ENCODE measurements at places on chromosomes 3 and 15.

DNA sequence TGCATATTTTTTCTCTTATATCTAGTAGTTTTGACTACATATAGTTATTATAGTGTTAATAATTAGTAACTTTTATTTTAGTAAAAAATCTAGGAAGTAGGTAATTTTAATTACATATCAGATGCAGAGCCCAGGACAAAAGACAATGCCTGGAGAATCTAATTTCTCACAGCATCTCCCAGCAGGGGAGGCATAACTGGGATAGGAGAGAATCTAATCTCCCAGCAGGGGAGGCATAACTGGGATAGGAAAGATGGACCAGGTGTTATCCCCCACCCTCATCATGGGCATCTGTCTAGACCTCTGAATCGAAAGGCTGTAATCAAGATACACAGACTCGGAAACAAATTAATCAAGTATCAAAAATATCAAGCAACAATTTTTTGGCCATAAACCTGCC is 58.2 kb downstream of the OSTN start:
- no peak for DNase-seq

DNA sequence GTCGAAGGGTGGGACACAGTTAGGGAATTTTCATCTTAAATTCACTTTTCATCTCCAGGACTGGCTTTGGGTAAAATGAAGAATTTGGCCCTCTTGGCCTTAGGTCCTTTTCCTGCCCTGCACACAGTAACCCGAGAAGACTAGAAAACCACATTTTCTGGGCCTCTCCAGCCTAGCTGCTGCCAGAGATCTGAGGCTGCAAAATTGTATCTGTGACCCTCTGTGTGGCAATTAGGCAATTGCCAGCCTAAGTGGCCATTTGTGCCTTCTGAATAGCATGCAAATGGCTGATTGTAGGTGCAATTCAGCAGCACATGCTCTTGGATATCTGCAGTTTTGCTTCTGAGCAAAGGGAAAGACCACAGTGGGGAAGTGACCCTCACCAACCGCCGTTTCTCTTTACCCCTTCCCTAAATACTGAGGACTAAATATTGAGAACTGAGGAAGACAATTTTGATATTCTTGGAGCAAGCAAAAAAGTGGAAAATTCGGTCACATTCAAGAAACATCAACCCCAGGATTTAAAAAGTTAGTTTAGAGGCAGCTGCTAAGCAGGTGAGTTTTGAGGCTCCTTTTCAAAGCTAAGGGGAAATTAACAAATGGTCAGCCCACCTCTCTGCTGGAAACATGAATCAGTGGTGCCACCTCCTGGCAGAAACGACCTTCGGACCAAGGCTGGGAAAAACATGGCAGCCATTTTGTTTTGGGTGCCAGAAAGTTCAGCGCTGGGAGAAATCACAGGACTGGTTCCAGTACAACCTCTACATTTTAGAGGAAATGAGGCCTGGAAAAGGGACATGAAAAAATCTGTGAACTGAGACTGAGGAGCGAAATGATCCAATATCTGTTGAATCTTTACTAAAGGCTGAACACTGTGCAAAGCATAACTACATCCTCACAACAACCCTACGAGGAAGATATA is 56.6 kb upstream of the PRTG start:
- DNase-seq: peak; percentile 39

GRCh38 chr15:97995881-97996603 is 35.5 kb downstream of the ARRDC4 start:
- no peak for DNase-seq

DNA sequence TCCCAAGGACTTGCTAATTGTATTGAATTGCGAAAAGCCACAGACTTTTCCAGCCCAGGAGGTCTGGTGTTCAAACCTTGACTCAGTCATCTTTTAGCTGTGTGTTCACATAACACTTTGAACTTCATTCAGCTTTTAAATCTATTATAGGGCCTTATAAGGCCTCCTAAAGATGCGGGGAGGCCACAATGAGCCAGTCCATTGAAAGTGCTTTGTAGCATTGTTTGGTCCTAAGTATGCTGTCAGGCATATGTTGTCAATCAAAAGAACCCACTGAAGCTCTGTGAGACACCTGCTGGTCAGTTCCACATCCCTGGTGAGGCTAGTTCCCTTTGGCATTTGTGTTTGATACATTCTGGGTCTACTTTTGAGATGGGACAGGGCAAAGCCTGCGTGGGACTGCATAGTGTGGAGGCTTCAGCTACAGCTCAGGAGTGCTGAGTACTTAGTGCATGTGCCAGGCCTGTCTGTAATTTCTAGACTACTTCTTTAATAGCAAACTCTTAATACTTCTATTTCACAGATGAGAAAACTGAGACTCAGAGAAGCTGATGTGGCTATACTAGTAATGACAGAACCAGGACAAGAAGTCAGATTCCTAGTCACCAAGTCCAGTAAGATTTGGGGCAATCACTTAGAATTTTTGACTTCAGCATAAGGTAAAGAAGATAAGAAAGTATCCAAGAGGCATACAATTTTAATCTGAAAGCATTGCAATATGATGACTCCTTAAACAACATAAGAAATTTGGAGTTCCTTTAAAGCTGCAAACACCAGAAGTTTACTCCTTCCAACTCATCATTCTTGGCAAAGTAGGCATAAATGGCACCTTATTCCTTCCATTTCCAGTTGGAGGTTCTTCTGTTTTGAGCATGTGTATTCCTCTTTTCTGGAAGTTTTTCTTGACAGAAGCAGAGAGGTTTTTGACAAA is 213.0 kb downstream of the PDCD6IP start:
- DNase-seq: no peak

DNA sequence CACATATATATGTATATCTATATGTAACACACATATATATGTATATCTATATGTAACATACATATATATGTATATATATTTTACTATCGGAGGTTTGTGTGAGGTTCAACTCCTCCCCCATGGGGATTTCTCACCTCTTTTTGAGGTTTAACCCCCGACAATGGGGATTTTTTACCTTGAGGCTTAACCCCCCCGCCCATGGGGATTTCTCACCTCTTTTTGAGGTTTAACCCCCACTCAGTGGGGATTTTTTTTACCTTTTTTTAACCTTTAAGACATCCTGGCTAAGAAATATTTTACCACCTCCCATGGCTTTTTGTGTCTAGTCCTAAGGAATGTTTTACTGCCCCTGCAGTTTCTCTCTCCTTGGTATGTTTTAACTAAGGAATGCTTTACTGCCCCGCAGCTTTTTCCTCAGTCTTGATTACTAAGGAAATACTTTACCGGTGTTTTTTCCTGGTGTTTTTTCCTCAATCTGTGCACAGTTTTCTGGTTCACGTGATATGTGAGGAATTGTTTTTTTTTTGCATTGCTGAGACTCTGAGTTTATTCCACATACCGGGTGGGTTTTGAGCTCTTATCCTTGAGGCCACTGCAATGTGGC is 185.2 kb downstream of the KLF13 start:
- DNase-seq: no peak

- DNase-seq: no peak
Measured at GRCh38 chr15:52163321-52164190, 27.6 kb downstream of the GNB5 start.

DNA sequence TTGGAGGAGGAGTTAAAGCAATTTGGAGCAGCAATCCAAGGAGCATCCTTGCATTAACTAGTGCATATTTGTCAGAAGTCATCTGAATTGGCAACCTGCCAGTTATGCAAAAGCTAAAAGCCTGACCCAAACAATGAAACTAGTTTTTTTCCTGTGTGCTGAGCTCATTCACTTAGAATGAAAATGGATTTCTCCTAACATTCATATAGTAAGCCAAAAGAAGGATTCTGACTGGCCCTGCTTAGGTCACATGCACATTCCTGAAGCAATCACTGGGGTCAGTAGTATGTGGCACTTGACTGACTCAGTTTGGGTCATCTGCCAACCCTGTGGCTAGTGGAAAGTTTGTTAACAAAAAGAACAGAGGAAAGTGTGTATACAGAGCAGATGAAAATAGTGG is 30.5 kb downstream of the OXSM start:
- DNase-seq: no peak

DNA sequence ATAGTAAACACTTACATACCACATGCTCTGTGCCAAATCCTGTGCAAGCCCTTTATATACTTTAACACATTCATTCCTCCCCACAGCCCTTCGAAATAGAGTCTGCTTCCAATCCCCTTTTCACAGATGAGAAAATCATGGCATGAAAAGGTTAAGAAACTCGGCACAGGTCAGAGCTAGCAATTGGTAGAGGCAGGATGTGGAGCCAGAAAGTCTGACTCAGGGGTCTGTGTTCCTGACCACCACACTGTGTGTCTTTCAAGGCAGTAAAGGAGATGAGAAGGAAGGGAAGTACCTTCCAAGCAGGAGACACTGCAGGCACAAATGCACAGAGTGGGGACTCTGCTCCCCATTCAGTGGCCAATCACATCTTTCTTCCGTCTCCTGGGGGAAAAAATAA is 61.1 kb downstream of the SCN11A start:
- no peak for DNase-seq

DNA sequence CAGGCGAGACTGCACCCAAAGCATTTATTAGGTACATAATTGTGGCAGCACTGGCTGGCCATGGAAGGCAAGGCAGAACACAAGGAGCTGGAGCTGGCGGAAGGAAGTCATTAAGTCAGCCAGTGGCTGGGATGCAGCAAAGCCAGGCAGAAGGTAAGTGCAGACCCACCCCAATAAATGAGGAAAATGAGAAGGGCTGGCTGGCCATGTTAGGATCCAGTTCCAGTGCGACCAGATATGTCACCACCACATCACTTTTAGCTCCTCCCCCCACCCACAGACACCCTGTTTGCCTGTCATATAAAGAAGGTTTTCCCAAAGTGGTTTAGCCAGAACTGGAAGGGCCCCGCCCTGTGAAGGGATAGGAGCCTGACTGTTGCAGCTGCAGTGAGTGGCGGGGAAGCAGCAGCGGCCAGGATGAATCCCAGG is at the start of gene FURIN:
Gene FURIN, plus strand, starts transcription at position 328 of the 429 bp plus-strand sequence. CDS start 7,153 bp downstream, outside the sequence.
- DNase-seq: no peak

- no peak for DNase-seq
Measured at GRCh38 chr3:133159498-133160475, 121.6 kb downstream of the TMEM108 start.

DNA sequence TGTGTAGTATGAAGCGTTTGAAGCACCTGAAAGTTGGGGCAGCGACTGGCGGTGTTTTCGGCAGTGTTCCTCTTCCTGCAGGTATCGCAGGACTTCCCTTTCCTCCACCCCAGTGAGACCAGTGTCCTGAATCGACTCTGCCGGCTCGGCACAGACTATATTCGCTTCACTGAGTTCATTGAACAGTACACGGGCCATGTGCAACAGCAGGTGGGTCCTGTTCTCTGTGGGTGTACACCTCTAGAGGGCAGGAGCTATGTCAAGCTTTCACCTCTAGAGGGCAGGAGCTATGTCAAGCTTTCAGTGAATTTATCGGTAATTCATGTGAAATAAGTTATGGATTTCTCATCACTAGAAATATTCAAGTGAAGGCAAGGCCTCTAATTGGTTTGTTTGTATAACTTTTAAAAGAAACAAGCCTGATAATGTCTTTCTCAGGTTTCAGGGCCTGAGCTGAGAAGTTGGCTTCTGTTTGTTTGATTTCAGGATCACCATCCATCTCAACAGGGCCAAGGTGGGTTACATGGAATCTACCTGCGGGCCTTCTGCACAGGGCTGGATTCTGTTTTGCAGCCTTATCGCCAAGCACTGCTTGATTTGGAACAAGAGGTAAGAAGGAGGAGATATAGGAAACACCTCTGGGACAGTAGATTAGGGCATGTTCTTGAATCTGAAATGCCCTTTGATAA is 5.3 kb downstream of the TUBGCP4 start:
- no peak for DNase-seq

- DNase-seq: no peak
Measured at GRCh38 chr3:43768381-43768973, 77.7 kb downstream of the ABHD5 start.

DNA sequence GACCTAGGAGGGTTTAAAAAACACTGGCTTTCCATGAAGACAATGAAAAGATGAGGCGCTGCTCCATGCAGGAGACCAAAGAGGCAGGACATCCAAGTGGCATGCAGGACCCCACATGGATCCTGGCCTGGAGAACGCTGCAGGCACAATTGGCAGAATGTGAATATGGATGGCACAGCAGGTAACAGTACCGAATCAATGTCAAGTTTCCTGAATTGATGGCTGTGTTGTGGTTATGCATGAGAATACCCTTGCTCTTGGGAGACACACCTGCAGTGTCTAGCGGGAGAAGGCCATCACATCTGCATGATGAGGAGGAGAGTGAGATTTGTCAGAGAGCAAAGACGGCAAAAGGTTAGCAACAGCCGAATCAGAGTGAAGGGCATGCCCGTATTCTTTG is 74.3 kb upstream of the SEC13 start:
- no peak for DNase-seq

DNA sequence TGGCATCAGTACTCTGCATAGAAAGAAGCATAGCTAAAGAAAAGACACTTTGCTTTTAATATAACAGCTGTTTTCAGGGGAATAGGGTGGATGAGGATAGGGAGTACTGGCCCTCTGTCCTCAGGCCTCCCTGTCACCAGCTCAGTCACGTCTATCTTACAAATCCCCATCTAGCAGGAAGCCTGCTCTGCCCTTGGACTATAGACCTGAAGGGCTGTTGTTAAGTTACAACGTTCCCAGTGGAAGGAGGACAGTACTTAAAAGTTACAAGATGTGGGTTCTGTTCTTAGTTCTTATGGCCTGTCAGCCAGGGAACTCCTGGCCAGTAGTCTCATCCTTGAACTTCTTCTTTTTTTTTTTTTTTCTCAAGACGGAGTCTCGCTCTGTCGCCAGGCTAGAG is 70.5 kb downstream of the RPL39L start:
- DNase-seq: no peak

DNA sequence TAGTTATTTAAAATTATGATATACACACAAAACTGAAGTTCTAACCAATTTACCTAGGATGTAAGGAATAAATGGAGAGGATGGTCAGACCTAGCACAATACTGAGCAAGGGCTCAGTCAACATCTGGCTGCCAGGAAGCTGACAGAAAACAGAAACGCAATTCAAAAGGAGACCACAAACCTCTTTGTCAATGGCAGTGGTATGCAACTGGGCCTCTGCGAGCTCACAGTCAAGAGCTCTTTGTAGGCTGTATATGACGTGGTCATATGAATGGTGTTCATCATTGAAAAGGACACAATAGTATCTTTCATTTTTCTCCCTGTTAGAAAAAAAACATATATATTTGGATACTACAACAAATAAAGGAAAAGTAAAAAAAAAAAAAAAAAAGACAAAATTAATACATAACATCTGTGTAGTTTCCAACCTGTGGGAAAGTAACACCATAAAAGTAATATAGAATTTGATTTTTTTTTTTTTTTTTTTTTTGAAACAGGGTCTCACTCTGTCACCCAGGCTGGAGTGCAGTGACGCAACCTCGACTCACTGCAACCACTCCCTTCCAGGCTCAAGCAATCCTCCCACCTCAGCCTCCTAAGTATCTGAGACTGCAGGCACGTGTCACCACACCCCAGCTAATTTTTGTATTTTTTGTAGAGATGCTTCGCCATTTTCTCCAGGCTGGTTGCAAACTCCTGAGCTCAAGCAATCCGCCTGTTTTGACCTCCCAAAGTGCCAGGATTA is 37.9 kb downstream of the UBR1 start:
- no peak for DNase-seq

GRCh38 chr15:99386391-99386790 is 135.1 kb downstream of the LRRC28 start:
- no peak for DNase-seq

Measured in D721Med (cell line).